ENCODE measurements at places on chromosomes 16 and 17.
A peak's percentile ranks its signal among the peaks of the same experiment; 100 is the strongest.

DNA sequence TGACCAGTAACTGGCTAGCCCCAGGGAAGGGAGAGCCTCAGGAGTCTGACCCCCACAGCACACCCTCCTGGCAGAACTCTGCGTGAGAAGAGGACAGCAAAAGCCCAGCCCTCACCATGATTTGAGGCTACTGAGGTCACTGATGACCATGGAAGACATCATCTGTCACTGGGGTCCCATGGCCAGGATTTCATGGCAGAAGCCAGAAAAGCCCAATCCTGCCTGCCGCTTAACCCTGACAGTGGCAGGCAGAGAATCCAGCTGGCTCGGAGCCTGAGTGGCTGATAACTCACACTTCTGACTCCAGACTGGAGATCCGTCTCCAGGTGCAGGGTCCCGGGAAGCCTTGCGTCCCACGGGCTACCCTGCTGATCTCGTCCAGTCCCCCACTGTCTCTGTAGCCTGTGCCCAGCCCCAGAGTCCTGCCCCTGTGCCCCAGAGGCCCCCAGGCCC, 17.5 kb downstream of the GRIN2C start:
- DNase-seq: no peak

- DNase-seq: no peak
Observed at GRCh38 chr17:81354252-81354953, 40.9 kb upstream of the BAHCC1 start.

DNA sequence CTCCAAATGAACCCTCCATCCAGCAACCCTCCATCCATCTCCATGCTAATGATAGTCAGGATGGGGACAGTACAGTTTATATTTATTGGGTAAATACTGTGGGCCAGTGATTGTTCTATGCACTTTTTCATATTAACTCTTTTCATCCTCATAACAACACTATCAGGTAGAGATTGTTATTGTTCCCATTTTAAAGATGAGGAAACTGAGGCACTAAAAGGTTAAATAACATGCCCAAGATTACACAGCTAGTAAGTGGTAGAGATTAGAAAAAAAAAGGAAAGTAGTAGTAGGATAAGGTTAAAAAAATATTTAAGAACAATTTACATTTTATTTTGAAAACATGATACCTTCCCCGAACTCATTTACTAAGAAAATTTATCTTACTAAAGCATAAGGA, 21.9 kb upstream of the SUPT4H1 start:
- no peak for DNase-seq

DNA sequence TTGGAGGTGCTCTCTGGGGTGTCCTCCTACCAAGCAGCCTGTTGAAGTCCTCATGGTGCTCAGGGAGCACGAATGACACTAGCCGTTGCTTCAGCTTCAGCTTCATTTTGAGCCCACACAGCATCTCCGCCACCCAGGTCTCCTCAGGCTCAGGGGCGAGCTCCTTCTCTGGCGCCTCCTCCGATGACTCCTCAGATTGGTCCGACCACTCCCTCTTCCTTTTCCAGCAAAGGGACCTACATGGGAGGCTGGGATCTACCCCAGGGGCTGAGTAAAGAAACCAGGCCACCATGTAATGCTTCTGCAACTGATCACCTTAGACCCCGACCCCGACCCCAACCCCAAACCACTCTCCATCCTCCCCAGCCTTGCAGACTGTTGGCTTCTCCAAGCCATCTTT, 25.9 kb downstream of the PRR11 start:
- DNase-seq: no peak

- peak; percentile 67 for DNase-seq
Observed at GRCh38 chr17:1203111-1203966, 23.6 kb upstream of the ABR start.

GRCh38 chr17:68182940-68183551, 64.8 kb upstream of the AMZ2 start:
- DNase-seq: no peak

GRCh38 chr17:57600074-57600473, 145.0 kb downstream of the CCDC182 start:
- DNase-seq: no peak

GRCh38 chr16:87040169-87041117, 276.7 kb downstream of the C16orf95 start:
- DNase-seq: no peak

GRCh38 chr17:3546997-3547396, 10.6 kb downstream of the TRPV3 start:
- DNase-seq: no peak

DNA sequence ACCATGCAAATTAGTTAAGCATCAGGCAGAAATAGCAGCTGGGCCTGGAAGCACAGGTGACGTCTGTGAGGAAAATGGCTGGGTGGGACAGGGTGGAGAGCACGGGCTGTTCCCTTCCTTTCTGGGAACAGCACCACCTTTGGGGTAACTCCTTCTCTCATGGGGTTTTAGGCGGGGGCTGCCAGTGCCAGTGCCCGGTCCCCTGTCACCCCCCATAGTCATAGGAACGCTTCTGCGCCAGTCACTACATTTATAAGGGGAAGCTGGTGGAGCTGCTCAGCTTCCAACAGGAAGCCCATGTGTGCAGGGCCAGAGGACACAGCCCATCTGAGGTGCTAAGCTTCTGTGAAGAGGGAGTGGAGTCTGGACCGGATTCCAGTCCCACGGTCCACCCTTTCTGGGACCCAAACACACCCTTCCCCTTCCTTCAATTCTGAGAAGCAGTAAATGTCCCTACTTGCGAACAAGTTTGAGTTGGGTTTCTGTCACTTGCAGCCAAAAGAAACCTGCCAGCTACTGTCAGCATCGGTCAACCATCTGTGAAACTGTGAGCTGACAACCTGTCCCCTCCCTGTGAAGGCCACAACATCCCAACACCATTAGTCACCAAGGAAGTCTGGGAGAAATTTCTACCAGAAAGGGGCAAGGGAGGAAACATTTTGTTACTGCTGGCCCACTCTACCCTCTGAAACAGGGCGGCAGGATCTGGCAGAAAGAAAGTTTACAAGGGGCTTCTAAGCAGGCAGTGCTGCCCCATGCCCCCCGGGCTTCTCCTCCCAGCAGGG, 86.0 kb upstream of the AMZ2 start:
- DNase-seq: peak; percentile 27

DNA sequence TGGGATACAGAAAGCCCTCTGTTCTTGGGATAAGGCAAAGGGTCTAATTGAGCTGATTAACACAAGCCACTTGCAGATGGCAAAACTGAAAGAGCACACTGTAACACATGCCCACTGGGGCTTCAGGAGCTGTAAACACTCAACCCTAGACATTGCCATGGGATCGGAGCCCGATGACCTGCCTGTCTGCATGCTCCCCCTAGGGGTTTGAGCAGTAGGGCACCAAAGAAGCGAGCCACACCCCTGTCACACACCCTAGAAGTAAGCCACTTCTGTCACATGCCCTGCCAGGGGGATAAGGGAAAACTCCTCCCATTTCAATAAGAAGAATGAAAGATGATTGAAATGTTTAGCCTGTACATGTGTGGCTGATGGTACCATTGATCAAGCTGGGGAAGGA, 81.3 kb upstream of the IRX6 start:
- DNase-seq: no peak

GRCh38 chr16:75329943-75330342, 78.5 kb upstream of the BCAR1 start:
- DNase-seq: no peak

DNA sequence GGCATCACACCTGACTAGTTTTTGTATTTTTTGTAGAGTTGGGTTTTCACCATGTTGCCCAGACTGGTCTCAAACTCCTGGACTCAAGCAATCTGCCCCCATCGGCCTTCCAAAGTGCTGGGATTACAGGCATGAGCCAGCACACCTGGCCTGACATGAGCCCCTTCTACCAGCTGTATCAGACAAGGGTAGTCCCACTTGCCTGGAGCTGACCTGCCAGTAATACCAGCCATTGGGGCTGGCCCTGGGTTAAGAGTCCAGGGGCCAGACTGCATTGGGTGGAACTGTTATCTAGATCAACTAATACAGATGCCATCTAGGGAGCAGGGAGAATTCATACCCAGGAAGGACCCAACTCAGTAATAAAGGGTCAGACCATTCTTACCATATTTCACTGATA, 28.1 kb downstream of the WSB1 start:
- DNase-seq: no peak

DNA sequence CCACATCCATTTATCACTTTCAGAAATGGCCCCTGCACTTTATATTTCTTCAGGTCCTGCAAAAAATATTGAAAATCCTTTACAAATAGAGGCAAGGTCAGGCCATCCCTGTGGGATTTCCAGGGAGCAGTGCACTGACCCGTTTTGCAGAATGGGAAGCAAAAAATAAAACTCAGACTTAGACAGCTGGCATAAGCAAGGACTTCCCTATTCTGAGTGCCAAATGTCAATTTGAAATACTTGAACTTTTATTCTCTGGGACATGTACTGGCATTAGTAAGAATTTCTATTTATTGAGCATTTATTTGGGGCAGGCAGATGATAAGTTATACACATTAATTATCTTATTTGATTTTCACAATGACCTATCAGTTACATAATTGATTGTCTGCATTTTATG, 32.4 kb downstream of the PRKCB start:
- DNase-seq: no peak

GRCh38 chr16:83653785-83654184, 154.0 kb upstream of the HSBP1 start:
- DNase-seq: peak; percentile 88

GRCh38 chr16:51538707-51539498, 387.8 kb upstream of the SALL1 start:
- DNase-seq: peak; percentile 87

Data from fibroblast of skin of back (primary cell).